ENCODE measurements at places on chromosomes 2 and 18.

GRCh38 chr18:48777026-48777743, 173.6 kb downstream of the SMAD7 start:
- DNase-seq: peak; percentile 48

DNA sequence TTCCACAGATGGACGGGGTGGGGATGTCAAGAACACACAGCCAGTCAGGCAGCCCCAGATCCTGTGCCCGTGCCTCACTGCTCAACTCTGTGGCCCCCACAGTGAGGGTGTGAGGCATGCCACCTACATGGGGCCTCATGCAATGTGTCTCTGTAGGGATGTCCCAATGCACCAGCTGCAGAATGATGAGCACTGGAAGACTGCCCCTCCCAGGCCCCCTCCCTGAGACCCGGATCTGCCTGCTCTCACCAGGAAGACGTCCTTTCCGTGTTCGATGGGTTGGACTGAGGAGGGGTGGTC, 124.2 kb downstream of the TWIST2 start:
- no peak for DNase-seq

- DNase-seq: no peak
These were observed 1.2 kb downstream of the CDK15 start for GRCh38 chr2:201807452-201807999.

- DNase-seq: no peak
These were observed 108.6 kb downstream of the MAP4K4 start for GRCh38 chr2:101806123-101806522.

- DNase-seq: no peak
These were observed 25.4 kb downstream of the ACTR3 start for GRCh38 chr2:113915082-113915819.

GRCh38 chr18:49997558-49997957, 184.2 kb upstream of the ACAA2 start:
- DNase-seq: no peak

DNA sequence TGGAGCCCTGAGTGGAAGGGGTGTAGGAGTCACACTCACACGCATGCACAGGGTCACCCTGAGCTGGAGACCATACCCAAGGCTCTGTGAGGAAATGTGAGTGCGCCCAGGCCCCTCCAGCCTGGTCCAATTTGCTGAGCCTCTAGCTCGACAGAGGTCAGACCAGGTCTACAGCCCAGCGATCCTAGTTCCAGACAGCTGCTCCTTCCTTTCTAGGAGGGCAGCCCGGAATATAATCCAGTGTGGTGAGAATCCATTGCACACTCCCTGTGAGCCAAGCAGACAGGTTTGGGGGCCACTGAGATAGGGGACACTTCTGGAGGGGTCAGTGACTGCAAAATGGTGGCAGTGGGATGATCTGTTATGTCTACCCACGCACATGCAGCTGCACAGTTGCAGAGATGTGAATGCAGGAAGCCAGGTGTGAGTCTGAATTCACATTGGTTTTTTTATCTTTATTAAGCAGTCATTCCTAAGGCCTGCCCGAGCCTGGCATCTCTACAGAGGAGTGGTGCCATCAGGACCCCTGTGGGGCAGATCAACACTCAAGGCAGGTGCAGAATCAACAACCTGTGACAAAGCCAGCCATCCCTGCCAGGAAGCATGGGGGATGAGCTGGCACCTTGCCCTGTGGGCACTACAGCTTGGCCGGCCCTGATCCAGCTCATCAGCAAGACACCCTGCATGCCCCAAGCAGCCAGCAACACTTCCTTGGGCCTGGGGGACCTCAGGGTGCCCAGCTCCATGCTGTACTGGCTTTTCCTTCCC, at the start of gene GPR148:
Gene GPR148 (plus strand): TSS at position 522 of the 768 bp plus-strand sequence. CDS start 82 bp downstream, at position 604.
- no peak for DNase-seq

DNA sequence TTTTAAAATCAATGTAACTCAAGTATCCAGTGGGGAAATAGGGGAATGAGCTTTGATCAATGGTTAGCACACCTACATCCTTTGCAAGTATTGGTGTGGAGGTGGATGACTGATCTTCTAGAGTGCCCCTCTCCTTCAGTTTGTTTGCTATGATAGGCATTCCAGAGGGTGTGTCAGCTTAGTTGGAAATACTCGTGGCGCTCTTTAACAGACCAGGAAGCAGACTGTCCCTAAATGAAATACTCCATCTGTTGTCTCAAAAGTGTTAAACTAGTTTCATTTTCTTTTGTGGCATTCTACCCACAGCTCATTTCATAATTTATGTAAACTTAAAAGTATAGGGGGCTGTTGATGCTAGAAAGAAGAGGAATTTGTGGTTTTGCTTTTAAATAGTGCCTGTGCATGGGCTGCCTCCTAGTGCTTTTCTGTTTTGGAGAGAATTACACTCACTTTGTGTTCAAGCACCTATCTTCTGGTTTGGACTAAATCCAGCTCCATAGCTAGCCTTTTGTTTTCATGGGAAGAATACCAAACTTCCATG, 66.2 kb downstream of the STAT1 start:
- peak; percentile 45 for DNase-seq
